Fibroblast of skin of right biceps (primary cell): ENCODE measurements at places on chromosomes 2 and 18.

DNA sequence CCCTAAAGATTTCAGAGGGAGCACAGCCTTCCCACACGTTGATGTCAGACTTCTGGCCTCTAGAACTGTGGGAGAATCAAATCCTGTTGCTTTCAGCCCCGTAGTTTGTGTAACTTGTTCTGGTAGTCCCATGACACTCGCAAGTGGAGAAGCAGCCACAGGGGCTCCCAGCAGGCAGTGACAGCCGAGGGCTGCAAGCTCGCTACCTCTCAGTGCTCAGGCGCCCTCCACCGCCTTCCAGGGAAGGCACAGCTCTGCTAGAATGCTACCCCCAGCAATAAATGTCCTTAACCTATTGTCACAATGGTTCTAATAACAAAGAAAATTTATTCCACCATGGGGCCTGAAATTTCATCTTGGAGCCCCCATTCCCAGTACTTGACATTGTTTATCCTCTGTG, 143.1 kb upstream of the ZNF236 start:
- no peak for DNase-seq

GRCh38 chr2:216911886-216912285, 52.0 kb upstream of the TNP1 start:
- peak; percentile 4 for DNase-seq

- no peak for DNase-seq
Observed at GRCh38 chr18:78814766-78815165, 164.9 kb upstream of the SALL3 start.

GRCh38 chr2:37713258-37713700, 41.8 kb upstream of the CDC42EP3 start:
- peak; percentile 97 for DNase-seq

- DNase-seq = peak; percentile 22
Observed at GRCh38 chr2:9299161-9300100, 92.8 kb downstream of the ASAP2 start.

DNA sequence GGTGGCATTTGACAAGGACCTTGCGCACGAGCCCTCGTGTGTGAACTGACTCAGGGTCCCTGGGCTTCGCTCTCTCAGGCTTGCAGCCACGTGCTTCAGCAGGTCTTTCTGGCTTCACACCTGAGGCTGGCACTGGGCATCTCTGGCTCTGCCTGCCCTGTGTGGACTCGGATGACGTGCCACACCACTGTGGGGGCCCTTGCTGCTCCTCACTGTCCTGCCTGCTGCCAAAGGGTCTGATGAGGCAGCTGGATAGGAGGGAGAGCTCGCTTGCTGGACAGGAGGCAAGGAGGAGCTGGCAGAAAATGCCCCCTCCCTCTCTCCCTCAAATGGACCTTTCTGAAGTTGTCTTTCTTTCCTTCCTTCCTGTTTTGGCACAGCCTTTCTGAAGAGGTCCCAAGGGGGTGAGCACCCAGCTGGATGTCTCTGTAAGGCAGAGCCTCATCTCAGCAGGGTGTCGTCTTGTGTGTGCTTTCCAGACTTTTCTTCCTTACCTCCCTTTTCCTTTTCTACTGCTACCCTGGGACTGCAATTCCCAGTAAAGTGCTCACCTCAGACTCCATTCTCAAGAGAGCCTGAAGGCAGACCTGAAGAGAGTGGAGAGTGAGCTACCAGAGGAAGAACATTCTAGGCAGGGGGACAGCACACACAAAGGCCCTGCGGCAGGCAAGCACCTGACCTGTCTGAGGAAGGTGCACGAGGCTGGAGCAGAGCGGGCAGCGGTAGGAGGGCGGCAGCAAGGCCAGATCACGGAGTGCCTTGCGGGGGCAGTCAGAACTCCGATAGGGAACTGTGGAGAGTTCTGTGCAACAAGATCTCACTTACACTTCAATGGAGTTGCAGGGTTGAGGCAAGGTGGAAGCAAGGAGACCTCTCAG, 5.3 kb downstream of the PER2 start:
- DNase-seq = no peak

- no peak for DNase-seq
Observed at GRCh38 chr2:10413503-10413902, 34.6 kb downstream of the ODC1 start.

- DNase-seq = no peak
Observed at GRCh38 chr2:74741629-74742028, 87.6 kb downstream of the SEMA4F start.

GRCh38 chr2:40344364-40344763, 107.5 kb downstream of the SLC8A1 start:
- DNase-seq = no peak

DNA sequence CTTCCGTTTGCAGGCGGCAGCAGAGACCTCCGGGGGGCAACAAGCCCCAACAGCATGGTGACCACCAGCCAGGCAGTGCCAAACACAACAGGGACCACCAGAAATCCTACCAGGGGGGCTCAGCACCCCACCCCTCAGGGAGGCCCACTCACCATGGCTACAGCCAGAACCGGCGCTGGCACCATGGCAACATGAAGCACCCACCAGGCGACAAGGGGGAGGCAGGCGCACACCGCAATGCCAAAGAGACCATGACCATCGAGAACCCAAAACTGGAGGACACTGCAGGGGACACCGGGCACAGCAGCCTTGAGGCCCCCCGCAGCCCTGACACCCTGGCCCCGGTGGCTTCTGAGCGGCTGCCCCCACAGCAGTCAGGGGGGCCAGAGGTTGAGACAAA, 192.9 kb downstream of the SMAD7 start:
- DNase-seq = no peak

GRCh38 chr2:113175042-113175628, 1.4 kb downstream of the PSD4 start:
- DNase-seq = peak; percentile 22

DNA sequence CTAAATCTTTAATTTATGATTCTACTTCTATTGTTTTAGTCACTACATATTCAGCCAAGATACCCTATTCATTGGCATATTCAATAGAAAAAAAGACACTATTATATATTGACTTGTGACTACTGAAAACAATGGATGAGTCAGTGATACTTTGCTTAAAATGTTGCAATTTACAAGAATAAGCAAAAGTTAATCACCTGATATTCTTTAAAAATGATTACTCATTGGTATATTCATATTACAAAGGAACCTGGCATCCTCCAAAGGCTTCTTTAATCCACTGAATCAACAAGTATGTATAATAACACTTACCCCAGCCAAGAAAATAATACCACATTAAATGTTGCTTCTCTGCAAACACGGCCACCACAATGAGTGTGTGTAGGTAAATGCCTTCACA, 87.8 kb downstream of the CALCRL start:
- no peak for DNase-seq

DNA sequence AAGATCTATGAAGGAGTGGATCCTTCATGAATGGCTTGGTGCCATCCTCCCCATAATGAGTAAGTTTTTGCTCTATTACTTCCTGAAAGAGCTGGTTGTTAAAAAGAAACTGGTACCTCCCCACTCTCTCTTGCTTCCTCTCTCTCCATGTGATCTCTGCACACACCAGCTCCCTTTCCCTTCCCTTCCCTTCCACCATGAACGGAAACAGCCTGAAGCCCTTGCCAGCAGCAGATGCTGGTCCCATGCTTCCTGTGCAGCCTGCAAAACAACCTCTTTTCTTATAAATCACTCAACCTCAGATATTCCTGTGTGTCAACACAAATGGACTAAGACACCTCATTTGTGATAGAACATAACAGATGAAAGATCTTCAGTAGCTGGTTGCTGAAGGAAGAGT, 303.5 kb upstream of the ACVR2A start:
- DNase-seq = no peak

DNA sequence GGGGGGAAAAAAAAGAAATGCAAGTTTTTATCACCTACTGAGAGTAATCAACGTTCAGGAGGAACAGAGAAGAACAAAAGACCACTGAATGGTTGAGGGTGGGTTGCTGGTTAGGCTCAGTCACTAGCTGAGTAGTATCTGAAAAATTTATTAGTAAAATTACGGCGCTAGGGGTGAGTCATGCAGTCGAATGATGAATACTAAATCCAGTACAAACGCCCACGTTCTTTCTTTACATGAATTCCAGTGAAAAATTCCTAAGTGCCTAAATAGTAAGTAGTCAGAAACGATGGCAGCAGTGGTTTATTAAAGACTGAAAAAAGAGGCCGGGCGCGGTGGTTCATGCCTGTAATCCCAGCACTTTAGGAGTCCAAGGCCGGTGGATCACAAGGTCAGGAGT, 52.0 kb downstream of the TEKT4 start:
- DNase-seq = no peak

- DNase-seq = no peak
Observed at GRCh38 chr18:7757175-7757574, 190.1 kb downstream of the PTPRM start.

- DNase-seq = no peak
Observed at GRCh38 chr18:75167759-75168618, 41.0 kb downstream of the PTGR3 start.

DNA sequence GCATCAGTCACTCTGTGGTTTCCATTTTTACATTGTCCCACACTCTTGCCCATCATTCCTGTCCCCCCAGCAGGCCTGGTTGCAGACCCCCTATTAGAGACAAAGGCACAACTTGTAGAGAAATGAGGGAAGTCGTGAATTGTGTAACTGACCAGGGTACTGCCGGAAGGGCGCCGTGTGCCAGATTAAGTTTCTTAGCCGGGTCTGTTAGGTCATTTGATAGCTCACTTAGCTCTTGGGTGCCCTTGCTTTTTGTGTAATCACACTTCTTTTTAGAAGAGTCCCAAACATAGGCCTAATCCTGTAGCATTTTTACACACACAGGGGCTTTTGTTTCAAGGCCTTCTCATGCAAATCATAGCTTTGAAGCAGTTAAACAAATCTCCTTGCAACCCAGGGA, 87.2 kb downstream of the CTAGE1 start:
- no peak for DNase-seq

GRCh38 chr2:144324446-144325045, 195.4 kb downstream of the ZEB2 start:
- no peak for DNase-seq

DNA sequence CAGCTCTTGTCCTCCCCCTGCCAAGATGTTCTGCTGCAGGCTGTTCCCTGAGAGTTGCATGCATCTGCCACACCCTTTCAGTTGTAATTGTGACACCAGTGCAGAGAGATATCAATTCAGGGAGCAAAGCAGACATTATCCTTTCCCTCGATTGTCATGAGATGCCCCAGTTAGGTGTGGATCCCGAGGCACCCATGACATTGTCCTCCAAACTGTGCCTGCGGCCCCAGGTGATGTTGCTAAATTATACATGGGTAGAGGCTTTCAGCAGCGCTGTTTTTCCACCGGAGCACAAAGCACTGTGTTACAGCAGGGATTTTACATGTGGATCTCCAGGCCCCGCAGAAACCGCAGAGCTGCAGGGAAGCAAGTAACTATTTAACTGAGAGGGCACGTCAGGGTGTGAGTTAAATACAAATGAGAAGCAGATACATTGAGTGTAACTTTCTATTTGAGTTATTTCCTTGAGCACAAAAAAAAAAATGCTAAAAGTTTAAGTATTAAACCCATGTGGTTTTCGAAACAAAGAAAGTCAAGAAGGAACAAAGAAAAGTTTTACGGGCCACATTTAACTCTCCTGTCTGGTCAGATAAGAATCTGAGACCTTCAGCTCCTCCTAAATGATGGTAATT, 90.3 kb upstream of the BCL2L11 start:
- no peak for DNase-seq

DNA sequence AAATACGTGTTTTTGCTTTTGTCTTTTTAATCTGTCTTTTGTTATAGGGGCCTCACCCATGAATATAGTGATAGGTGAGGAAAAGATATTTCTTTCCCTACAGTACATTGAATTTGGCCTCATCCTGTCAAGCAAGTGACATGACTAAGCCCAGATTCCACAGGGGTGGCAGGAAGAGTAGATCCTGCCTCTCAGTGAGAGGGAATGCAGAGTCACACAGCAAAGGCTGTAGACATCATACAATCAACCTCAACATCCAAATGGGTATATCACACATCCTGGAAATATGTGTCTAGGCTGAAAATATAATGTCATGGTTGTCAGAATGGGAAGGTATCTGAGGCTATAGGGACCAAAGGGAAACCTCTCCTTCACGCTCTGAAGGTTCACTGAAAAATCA, 269.6 kb downstream of the CDH20 start:
- peak; percentile 85 for DNase-seq

GRCh38 chr18:48824231-48824970, 126.4 kb downstream of the SMAD7 start:
- DNase-seq = no peak

DNA sequence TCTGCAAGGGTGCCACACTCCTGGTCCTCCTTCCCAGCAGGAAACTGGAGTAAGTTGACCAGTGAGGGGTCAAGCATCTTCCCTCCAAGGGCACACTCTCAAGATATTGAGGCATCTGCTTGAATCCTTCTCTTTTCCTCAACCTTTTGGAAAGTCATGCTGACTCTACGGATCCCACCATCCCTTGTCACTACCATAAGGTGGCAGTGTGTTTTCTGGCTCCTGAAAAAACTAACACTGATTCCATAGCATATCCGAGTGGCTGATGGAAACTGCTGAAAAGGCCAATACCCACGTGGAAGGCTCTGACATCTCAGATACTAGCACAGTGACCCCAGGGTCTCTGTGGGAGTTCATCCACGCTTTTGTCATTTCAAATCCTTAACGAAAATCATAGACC, 37.1 kb downstream of the GPR45 start:
- DNase-seq = no peak

GRCh38 chr2:180508458-180508857, 471.9 kb upstream of the UBE2E3 start:
- DNase-seq = no peak

DNA sequence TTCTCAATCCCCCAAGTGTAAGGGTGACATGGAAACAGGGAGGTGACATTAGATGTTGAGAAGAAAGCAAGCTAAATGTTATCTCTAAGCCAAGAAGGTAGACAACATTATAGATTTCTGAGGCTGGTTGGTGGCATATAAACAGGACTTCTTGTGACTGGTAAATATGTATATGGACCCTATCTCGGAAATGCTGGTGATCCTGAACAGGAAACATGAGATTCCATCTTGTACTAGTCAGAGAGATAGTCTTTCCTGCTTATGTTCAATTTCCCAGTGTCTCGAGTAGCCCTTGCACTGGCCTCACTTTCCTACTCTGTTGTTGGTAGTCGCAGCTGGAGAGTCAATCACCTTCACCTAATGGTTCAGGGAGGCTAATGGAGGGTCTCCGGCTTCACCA, 26.8 kb downstream of the MOGAT1 start:
- no peak for DNase-seq

GRCh38 chr2:176063958-176064357, 19.8 kb downstream of the EVX2 start:
- no peak for DNase-seq

DNA sequence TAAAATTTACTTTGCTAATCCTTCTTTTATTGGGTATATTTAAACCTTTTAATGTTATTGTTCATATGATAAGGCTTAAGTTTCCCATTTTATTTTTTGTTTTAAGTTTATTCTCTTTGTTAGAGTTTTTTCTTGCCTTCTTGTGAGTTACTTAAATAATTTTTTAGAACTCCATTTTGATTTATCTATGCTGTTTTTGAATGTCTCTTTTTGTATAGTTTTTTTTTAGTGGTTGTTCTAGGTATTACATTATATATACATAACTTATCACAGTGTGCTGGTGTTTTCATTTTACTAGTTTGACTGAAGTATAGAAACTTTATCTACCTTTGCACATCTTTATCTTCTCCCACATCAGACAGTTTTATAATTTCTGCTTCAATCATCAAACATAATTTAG, 49.4 kb upstream of the TGFA start:
- DNase-seq = no peak

GRCh38 chr2:33619028-33619427, 19.9 kb upstream of the FAM98A start:
- no peak for DNase-seq
